NCI-H1105 (cell line): ENCODE measurements at places on chromosomes 2 and 18.

GRCh38 chr2:39837856-39838453 lies 58.9 kb upstream of the THUMPD2 start:
- no peak for DNase-seq

- no peak for DNase-seq
Measured at GRCh38 chr18:67300498-67300897, 216.0 kb downstream of the DSEL start.

- DNase-seq = no peak
Measured at GRCh38 chr2:15909157-15909556, 31.2 kb upstream of the MYCN start.

- no peak for DNase-seq
Measured at GRCh38 chr18:76640438-76640837, 145.4 kb upstream of the ZNF516 start.

DNA sequence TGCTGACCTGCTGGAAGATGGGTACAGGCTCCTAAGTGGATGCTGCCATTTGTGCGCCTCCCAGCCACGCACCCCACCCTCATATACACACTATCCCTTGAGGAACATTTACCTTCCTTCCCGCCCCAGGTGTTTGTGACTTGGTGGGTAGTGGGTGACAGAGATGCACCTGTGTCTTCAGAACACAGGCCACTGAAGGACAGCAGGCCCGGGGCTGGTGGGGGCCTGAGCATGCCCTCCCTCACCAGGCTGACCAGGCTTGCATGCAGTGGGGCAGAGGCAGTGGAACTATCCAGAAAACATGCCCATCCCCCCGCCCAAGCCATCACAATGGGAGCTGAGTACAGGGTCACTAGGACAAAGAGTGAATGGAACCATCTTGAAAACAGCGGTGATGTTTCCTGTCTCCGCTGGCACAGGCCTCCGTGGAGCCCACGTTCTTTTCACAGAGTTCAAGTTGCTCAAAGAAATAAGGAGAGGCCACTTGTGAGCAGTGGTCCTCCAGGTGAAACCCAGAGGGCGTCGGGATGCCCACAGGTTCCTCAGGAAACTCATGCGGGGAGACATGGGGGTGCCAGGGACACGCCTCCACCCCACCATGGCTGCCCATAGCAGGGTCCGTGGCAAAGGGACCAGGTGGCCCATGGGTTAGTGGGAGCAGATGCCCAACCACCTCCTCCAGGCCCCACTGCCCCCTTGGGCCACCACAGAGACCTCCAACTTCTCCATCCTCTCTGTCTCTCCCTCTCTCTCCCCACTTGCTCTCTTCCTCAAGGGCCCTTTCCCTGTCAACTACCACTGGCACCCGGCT lies 90.9 kb downstream of the MALT1 start:
- DNase-seq = no peak

DNA sequence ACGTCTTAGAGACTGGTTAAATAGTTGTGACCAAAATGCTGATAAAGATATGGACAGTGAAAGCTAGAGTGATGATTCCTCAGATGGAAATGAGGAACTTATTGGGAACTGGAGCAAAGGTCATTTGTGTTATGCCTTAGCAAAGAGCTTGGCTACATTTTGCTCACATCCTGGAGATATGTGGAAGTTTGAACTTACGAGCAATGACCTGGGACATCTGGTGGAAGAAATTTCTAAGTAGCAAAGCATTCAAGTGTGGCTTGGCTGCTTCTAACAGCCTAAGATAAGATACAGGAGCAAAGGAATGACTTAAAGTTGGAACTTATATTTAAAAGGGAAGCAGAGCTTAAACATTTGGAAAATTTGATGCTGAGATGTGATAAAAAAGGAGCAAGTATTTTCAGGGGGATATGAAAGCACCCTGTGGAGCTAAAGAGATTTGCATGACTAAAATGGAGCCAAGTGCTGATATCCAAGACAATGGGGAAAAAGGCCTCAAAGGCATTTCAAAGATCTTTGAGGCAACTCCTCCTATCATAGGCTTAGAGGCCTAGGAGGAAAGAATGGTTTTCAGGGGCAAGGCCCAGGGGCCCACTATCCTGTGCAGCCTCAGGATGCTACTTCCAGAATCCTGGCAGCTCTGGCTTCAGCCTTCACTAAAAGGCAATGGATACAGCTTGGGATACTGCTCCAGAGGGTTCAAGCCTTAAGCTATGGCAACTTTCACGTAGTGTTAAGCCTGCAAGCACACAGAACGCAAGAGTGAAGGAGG lies 124.1 kb upstream of the KLHL14 start:
- no peak for DNase-seq

DNA sequence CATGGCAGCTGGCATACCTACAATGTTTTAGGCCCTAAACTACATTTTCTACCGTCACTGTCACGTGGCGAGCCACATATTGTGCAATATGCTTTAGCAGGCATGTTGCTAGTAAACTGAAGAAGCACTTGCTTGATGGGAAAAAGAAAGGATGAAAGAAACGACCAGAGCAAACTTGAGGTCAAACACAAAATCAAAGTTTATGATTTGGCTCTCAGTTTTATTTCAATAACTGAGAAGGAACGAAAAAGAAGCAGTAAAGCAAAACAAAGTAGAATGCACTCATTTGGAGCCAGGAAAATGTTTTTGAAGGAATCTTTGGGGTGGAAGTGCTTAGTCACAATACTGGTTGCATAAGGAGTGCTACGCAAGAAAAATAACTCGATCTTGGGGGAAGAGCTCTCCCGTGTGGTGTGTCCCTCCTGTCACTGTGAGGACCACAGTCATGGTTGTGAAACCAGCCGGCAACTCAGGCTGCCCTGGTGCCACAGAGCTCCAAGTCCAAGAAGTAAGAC lies 349.8 kb downstream of the RBM43 start:
- DNase-seq = no peak

- no peak for DNase-seq
Measured at GRCh38 chr2:23286031-23286757, 98.8 kb upstream of the KLHL29 start.

- DNase-seq = peak; percentile 67
Measured at GRCh38 chr2:199459286-199460100, 1.8 kb upstream of the SATB2 start.

DNA sequence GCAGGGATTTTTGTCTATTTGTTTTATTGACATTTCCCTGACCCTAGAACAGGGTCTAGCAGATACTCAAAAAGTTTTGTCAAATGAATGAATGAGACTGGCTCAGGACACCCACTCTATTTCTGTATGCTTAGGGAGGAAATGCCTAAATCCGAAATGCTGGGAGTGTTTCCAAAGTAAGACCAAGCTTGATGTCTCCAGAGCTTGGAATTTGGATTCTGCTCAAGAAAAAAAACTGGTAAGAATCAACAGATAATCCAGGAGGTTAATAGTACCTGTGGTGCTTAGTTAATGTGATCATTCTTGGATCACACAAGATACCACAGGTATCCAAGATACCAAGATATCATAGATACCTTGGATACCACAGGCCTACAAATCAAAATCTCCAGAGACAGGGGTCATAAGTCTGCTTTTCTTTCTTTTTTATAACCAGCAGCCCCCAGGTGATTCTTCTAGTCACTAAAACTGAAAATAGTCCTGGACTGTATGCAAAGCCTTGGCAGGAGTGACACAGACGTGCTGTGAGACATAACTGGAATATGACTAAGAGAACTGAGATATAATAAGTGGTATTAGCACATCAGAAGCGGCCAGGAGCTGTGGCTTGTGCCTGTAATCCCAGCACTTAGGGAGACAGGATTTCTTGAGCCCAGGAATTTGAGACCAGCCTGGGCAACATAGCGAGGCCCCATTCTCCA lies 39.9 kb upstream of the SP3 start:
- DNase-seq = no peak

- DNase-seq = no peak
Measured at GRCh38 chr2:158443606-158444005, 12.9 kb downstream of the CCDC148 start.

GRCh38 chr2:39703181-39703872 lies 37.6 kb downstream of the TMEM178A start:
- DNase-seq = no peak

- DNase-seq = peak; percentile 35
Measured at GRCh38 chr18:12659904-12660605, 2.1 kb upstream of the SPIRE1 start.

DNA sequence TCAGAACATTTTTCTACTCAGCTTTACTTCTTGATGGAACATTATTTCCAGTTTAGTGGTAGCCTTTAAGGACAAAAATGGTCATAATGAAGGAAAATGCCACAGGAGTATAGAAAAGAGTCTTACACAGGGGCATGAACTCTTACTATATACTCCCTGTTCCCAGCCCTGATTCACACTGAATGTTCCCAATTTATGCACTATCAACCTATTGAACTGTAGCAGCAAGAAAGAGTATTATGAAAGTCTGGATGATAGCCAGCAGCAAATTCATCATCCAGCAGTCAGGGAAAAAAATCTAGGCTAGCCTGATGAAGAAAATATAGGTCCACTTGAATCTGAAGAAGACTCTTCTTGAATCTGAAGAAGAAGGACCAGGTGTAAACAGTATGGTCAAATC lies 1170.3 kb upstream of the CHAC2 start:
- DNase-seq = no peak

- DNase-seq = no peak
Measured at GRCh38 chr2:36445185-36445866, 89.7 kb downstream of the CRIM1 start.

DNA sequence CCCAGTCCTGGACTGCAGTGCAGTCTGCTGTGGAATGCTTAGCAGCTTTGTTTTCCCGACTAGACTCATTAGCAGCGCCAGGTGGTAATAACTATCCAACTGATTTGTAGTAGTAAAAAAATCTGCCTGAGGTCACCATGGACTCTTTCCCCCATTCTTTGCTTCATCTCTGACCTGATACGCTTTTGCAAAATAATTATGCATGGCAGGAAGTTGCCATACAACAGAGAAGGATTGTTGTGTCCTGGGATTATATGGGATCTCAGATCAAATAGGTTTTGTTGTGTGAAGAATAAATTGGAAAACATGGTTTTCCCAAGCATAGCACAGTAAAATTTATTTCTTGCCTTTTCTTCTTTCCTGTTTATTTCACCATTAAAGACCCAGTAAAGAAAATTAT lies 72.4 kb upstream of the ATP5MC3 start:
- DNase-seq = no peak

DNA sequence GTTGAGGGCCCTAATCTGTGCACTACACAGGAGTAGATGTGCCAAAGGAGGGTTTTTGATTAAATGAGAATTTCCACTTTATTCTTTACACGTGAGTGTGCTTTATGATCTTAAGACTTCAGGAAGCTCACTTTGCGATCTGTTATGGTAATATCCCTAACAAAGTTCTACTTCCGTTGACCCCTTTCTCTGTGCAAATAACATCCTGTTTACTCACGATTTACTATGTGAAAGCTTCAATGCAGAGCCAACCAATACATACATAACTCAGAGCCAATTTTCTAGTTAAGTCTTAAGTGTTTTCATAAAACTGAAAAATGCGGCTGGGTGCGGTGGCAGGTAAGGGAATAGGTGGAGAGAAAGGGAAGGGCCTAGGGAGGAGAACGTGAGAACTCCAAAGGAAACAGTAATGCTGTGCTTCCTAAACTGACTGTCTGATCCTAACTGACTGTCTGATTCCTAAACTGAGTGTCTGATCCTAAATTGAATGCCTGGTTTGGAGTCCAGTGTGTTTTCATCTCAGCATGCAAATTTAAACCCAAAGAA lies 87.6 kb downstream of the PLCL1 start:
- no peak for DNase-seq

DNA sequence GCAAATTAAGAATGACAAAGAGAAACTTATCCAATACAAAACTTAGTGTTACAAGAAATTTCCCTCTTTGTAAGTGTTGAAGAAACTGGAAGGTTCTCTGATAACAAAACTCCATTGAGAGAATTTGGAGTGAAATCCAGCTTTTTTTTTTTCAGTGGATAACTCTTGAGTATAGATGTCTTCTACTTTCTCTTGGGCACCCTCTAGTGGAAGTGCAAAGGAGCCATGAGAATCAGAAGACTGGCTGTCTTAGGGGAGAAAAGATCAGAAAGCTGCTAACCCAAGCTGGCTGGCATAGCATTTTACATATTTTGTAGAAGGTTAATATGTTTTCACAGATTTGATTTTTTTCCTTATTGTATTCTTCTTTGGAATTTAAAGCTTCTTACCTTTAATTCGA lies 138.8 kb upstream of the SATB2 start:
- peak; percentile 13 for DNase-seq

DNA sequence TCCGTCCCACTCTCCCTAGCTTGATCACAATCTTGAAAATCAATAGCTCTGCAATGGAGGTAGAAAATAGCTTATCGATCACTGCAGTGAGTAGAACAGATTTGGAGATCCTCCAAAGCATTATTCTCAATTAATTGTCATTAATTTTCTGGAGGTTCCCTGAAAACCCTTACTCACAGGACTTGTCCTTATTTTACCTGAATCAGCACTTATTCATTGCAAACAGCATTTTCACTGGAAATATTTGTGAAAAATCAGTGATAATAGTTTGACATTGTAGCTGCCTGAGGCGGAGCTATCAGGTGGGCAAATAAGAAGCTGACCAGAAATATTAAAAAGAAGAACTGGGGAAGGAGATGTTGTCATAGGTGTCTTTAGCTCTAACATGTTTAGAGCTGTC lies 294.6 kb upstream of the ZSWIM2 start:
- no peak for DNase-seq

DNA sequence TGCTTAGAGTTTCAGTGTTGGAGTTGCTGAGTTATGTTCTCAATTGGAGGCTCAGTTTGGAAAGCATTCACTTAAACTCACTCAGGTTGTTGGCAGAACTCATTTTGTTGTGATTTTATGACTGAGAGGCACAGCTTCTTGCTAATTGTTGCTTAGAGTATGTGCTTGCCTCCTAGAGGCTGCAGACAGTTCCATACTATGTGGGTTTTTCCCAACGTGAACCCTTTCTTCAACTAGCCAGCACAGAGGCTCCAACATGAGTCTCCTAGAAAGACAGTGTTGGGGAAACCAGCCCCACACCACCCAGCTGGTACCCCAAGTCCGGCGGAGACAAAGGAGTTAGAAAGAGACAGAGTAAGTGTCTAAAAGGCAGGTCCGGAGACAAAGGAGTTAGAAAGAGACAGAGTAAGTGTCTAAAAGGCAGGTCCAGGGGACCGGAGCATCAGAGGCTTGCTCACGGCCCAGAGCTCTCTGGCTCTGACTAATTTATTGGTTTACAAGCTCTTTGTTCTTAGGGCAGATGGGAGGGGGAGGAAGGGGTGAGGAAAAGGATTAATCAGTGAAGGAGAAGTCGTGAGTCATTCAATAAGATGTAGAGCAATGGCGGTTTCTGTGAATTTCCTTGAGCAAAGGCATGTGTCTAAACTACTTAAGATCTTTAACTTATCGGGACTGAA lies 999.7 kb upstream of the LRRTM1 start:
- DNase-seq = no peak
